ENCODE measurements at places on chromosomes 13 and 19.

GRCh38 chr19:50679177-50680125 is 30.2 kb downstream of the C19orf81 start:
- DNase-seq, result peak; percentile 79
- no peak overlapping the region for H3K27ac ChIP-seq
- H3K4me1 ChIP-seq, result no peaks in the 10 kb centered on the region
- no peaks in the 10 kb centered on the region for H3K36me3 ChIP-seq
- H3K27me3 ChIP-seq, result no peaks in the 10 kb centered on the region
- H3K4me3 ChIP-seq, result no peak overlapping the region

DNA sequence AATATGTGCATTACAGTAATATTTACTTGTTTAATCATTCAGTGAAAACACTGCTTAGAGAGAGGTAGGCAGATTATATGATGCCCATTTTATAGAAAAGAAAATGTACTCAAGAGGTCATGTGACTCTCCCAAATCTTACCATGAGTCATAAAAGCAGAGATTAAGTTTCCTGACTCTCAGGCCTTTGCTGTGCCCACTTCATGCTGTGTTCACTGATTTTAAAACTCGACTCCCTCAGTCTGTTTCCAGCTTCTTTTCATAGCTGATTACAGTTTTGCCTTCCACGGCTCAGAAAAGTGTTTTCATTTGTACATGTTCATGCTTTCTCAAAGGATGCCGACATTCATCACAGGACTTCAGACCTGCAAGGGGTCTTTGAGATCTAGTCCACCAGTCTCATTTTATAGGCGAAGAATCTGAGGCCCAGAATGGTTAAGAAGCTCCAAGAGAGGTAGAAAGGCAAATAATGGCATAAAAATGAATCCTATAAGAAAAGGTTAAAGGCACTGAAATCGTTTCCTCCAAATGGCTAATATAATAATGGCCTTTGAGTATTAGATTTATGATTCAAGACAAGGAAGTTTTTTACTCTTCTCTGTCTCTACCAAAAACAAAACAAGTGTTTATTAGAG is 9.0 kb upstream of the IPO5 start:
- no peak for DNase-seq
- no peaks in the 10 kb centered on the region for H3K27me3 ChIP-seq
- no peaks in the 10 kb centered on the region for H3K4me1 ChIP-seq
- no peak overlapping the region for H3K4me3 ChIP-seq
- no peaks in the 10 kb centered on the region for H3K36me3 ChIP-seq

GRCh38 chr13:42970824-42971690 is 21.0 kb downstream of the EPSTI1 start:
- no peak overlapping the region for H3K4me3 ChIP-seq
- peak; percentile 44 for DNase-seq
- H3K27ac ChIP-seq, result no peak overlapping the region
- no peaks in the 10 kb centered on the region for H3K36me3 ChIP-seq
- no peaks in the 10 kb centered on the region for H3K27me3 ChIP-seq

- H3K27ac ChIP-seq, result no peak overlapping the region
- H3K36me3 ChIP-seq, result no peaks in the 10 kb centered on the region
- peaks cover 10% of the 10 kb centered on the region for H3K4me1 ChIP-seq
- H3K27me3 ChIP-seq, result no peaks in the 10 kb centered on the region
- H3K4me3 ChIP-seq, result peak overlapping the region; percentile 16
Measured at GRCh38 chr13:71879129-71879535, 12.1 kb upstream of the DACH1 start.

DNA sequence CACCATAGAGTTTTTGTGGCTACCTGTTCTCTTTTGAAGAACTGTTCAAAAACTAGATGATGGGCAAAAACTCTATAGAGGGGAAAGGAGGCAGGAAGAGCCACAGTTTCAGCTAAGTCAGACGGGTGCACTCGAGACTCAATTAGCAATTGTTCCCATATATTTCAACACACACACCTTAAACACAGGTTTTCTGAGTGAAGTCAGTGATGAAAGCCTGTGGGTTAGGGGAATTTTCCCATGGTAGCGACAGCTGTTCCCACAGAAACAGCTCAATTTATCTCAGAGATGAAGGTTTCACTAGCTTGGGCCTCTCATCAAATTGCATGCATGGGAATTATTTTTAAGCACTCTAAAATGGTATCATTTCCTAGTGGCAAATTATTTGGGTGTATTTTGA is 143.4 kb downstream of the ZIC5 start:
- no peak overlapping the region for H3K27ac ChIP-seq
- no peaks in the 10 kb centered on the region for H3K36me3 ChIP-seq
- no peak for DNase-seq
- H3K4me3 ChIP-seq, result no peak overlapping the region

DNA sequence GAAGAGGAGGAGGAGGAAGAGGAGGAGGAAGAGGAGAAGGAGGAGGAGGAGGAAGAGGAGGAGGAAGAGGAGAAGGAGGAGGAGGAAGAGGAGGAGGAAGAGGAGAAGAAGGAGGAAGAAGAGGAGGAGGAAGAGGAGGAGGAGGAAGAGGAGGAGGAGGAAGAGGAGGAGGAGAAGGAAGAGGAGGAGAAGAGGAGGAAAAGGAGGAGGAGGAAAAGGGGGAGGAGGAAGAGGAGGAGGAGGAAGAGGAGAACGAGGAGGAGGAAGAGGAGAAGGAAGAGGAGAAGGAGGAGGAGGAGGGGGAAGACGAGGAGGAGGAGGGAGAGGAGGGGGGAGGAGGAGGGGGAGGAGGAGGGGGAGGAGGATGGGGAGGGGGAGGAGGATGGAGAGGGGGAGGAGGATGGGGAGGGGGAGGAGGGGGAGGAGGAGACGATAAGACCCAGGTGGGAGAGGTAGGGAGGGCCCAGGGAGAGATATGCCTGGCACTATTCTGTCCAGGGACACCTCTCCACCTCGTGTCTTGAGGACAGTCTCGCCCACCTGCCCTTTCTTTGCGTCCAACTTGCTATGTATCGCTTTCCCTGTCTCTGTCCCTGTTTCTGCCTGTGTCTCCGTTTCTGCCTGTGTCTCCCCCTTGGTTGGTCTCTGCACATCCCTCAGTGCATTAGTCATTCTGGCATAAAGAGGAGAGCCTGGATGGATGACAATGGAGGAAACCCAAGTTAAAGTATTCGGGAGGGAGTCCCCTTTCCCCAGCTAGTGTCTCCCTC is 7.1 kb upstream of the KLK5 start:
- H3K4me3 ChIP-seq, result no peak overlapping the region
- H3K27me3 ChIP-seq, result no peaks in the 10 kb centered on the region

- H3K27ac ChIP-seq, result no peak overlapping the region
- no peaks in the 10 kb centered on the region for H3K36me3 ChIP-seq
- H3K4me3 ChIP-seq, result no peak overlapping the region
- H3K27me3 ChIP-seq, result no peaks in the 10 kb centered on the region
Measured at GRCh38 chr13:79385694-79386093, 20.4 kb downstream of the RBM26 start.

DNA sequence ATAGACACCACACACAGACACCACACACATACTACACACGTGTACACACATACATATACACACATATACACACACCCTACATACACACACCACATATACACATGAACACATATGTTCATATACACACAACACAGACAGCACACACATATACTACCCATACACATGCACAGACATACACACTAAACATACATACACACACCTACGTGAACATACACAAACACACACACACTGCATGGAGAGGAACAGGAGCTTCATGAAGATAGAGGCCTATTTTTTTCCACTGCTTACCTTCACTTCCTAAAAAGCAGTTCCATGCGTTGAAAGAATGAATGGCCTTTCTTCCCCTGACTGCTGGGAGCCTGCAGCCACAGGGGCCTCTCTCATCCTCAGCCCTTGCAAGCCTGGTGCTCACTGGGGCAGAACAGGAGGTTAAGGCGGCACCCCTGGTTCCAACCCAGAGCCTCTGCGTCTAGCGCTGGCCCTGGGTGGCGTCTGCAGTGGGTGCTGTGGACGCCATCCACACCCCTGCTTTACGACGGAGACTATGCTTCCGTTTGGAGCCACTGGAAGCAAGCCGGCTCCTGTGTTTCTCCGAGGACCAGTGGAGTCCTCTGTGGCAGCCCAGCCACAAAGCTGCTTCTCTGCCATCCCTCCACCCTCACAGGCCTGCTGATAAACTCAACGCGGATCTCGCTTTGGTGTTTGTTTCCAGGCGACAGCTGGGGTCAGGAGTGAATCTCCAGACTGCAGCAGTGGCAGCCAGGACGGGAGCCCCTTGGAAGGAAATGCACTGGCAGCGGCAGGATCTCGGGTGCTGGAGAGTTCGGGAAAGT is 1.9 kb upstream of the RASA3 start:
- no peak for DNase-seq
- no peaks in the 10 kb centered on the region for H3K36me3 ChIP-seq
- H3K4me3 ChIP-seq, result no peak overlapping the region
- no peak overlapping the region for H3K27ac ChIP-seq
- H3K4me1 ChIP-seq, result peaks cover 13% of the 10 kb centered on the region
- no peaks in the 10 kb centered on the region for H3K27me3 ChIP-seq

- DNase-seq, result no peak
- H3K27ac ChIP-seq, result no peak overlapping the region
- peaks cover 3% of the 10 kb centered on the region for H3K36me3 ChIP-seq
- no peak overlapping the region for H3K4me3 ChIP-seq
- H3K4me1 ChIP-seq, result peaks cover 15% of the 10 kb centered on the region
Measured at GRCh38 chr19:8255426-8256125, 46.4 kb downstream of the CERS4 start.

- peak overlapping the region; percentile 50 for H3K27ac ChIP-seq
- no peaks in the 10 kb centered on the region for H3K27me3 ChIP-seq
- no peaks in the 10 kb centered on the region for H3K4me1 ChIP-seq
- DNase-seq, result no peak
- H3K4me3 ChIP-seq, result no peak overlapping the region
Measured at GRCh38 chr19:447816-448560, 12.8 kb downstream of the SHC2 start.

DNA sequence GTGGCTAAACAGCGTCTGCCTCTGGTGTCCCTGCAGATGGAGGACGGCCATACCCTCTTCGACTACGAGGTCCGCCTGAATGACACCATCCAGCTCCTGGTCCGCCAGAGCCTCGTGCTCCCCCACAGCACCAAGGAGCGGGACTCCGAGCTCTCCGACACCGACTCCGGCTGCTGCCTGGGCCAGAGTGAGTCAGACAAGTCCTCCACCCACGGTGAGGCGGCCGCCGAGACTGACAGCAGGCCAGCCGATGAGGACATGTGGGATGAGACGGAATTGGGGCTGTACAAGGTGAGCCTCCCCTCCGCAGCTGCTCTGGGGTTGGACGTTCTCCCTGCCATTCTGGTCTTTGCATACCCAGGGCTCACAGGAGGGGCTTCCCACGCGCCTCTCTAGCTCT is 19.9 kb downstream of the UHRF1 start:
- H3K4me3 ChIP-seq, result no peak overlapping the region
- DNase-seq, result no peak
- H3K27me3 ChIP-seq, result no peaks in the 10 kb centered on the region

GRCh38 chr19:17577457-17578097 is 22.1 kb downstream of the COLGALT1 start:
- H3K36me3 ChIP-seq, result peaks cover 15% of the 10 kb centered on the region
- no peak overlapping the region for H3K27ac ChIP-seq
- H3K4me1 ChIP-seq, result no peaks in the 10 kb centered on the region

- H3K4me3 ChIP-seq, result peak overlapping the region; percentile 72
- peak overlapping the region; percentile 24 for H3K27ac ChIP-seq
- no peak for DNase-seq
Measured at GRCh38 chr19:633786-634639, 676 bp upstream of the POLRMT start.

- no peak for DNase-seq
- H3K36me3 ChIP-seq, result peaks cover 24% of the 10 kb centered on the region
- H3K27me3 ChIP-seq, result no peaks in the 10 kb centered on the region
Measured at GRCh38 chr19:11451327-11451870, 16.0 kb downstream of the PRKCSH start.

DNA sequence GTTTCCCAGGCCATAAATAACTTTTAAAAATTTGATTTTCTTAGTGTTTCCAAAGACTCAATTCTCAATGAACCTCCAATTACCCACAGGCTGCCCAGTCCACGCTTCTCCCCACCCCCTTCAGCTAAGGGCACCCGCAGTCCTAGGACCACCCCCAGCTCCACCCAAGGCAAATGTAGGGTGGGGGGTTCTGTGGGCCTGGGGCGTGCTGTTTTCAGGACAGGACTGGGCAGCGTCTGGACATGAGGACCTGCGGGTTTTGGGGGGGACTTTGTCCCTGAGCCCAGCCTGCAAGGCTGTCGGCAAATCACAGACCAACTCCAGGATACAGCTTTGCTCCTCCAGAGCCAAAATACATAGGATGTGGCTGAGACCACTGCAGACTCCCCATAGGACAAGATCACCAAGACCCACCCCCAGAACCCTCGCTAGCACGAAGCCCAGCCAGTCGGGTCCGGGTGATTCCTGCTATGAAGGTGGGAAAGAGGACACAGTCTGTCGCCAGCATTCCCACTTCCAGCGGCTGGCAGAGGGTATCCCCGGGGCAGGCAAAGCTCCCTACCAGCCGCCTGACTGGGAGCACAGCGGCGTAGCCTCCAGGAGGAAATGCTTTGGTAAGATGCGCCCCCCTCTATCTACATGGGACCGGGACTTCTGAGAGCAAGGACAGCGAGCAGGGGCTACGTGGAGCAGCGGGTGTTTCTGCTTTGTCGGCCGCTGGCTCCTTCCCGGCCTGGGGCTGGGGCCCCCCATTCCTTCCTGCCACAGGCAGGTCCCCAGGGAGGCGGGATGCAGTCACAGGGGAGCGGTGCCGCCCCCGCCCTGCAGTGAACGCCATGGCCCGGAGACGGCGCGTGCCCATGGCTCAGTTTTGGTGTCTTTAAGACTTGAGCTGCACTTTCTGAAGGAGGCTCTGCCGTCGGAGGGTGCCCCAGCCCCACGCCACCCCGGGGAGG is 1.6 kb upstream of the TIMM13 start:
- H3K36me3 ChIP-seq, result peaks cover 8% of the 10 kb centered on the region
- no peak overlapping the region for H3K4me3 ChIP-seq
- no peaks in the 10 kb centered on the region for H3K27me3 ChIP-seq
- DNase-seq, result no peak
- no peak overlapping the region for H3K27ac ChIP-seq
- H3K4me1 ChIP-seq, result peaks cover 10% of the 10 kb centered on the region

DNA sequence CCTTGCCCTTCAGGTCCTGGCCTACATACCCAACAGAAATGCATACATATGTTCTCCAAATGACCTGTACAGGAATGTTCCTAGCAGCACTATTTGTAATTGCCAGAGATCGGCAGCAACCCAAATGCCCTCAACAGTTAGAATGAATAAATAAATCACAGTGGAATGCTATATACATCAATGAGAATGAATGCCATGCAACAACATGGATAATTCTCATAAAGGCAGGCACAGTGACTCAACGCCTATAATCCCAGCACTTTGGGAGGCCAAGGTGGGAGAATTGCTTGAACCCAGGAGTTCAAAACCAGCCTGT is 18.6 kb downstream of the TEX101 start:
- no peak overlapping the region for H3K27ac ChIP-seq
- H3K36me3 ChIP-seq, result no peaks in the 10 kb centered on the region
- no peak overlapping the region for H3K4me3 ChIP-seq
- H3K27me3 ChIP-seq, result no peaks in the 10 kb centered on the region
- no peaks in the 10 kb centered on the region for H3K4me1 ChIP-seq

DNA sequence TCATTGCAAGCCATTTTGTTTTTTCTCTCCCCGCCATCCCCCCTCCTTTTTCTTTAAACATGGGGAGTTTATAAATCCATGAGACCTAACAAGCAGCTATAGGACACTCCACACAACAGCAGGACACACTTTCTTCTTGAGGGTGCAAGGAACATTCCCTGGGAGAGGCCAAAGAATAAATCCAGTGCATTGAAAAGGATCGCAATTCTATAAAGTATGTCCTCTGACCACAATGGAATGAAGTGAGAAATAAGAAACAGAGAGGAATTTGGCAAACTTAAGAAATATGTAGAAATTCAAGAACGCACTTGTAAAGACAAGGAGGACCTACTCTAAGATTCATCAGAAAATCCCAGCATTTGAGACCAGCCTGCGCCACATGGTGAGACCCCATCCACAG is 11.9 kb downstream of the KLF2 start:
- no peaks in the 10 kb centered on the region for H3K36me3 ChIP-seq
- DNase-seq, result no peak
- no peak overlapping the region for H3K27ac ChIP-seq
- no peaks in the 10 kb centered on the region for H3K4me1 ChIP-seq

All from liver (tissue), 10 donors.